ENCODE measurements at places on chromosomes 11 and 22.

DNA sequence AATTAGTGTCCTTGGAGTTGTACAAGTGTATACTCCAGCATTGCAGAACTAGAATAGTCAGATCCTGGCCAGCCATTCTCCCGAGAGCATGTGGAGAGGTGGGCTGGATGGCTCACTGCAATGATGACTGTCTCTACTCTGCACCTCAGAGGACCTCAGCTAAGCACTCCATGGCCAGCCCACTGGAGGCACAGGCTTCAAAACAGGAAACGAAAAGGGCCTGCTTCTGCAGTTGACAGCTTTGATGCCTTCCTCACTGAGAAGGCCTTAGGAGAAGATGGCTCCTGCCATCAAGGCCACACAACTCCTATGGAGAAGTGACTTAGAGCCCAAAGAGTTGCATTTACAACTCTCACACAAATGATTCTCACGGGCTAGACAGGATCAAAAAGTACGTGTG, 9.1 kb downstream of the POLD4 start:
- DNase-seq: no peak

DNA sequence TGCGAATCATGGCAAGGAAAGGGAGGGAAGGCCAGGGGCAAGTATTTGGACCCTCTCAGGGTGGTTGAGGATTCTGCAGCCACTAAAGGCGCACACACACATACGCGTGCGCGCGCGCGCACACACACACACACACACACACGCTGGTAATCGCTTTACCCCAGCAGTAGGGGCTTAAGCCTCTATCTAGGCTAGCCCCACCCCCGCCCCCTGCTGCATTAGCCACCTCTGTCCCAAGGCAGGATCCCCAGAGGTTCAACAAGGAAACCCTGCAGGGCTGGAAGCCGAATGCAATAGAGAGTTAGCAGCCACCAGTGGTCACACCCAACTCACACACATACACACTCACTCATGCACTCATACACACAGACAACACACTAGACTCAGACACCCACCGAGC, 28.6 kb upstream of the ELFN2 start:
- DNase-seq: no peak

GRCh38 chr11:66922551-66922950, 35.6 kb downstream of the PC start:
- no peak for DNase-seq

DNA sequence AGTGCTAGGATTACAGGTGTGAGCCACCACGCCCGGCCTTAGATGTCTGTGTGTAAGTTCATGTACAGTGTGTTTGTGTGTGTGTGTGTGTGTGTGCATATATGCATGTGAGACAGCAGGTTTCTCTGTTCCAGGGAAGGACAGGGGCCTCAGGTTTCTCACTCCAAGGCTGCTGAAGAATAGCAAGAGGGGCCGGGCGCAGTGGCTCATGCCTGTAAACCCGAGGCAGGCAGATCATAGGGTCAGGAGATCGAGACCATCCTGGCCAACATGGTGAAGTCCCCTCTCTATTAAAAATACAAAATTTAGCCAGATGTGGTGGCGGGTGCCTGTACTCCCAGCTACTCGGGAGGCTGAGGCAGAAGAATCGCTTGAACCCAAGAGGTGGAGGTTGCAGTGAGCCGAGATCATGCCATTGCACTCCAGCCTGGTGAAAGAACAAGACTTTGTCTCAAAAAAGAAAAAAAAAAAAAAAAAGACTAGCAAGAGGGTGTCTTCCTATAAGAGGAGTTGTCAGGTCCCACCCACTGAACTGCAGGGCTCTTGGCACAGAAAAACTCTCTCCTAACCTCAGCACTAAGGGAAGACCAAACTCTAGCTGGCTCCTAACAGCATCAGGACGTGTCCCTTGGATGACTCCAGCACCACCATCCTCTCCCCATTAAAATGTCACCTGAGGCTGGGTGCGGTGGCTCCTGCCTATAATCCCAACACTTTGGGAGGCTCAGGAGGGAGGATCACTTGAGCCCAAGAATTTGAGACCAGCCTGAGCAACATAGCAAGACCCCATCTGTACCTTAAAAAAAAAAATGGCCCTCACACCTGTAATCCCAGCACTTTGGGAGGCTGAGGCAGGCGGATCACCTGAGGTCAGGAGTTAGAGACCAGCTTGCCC, 40.0 kb downstream of the TST start:
- no peak for DNase-seq

DNA sequence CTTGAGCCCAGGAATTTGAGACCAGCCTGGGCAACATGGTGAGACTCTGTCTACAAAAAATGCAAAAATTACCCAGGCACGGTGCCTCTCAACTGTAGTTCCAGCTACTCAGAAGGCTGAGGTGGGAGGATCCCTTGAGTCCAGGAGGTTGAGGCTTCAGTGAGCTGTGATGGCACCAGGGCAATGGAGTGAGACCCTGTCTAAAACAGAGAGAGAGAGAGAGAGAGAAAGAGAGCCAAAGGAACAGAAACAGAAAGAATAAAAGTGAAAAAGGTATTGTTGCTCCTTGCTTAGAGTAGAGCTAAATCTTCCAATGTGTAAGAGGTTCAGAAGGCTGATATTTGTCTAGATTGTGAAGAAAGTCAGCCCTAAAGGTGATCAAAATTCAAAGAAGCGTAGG, 8.9 kb upstream of the ETS1 start:
- no peak for DNase-seq

- no peak for DNase-seq
These were observed 7.8 kb downstream of the SOX10 start for GRCh38 chr22:37976547-37976946.

GRCh38 chr11:59222464-59223060, 9.8 kb upstream of the MPEG1 start:
- no peak for DNase-seq

DNA sequence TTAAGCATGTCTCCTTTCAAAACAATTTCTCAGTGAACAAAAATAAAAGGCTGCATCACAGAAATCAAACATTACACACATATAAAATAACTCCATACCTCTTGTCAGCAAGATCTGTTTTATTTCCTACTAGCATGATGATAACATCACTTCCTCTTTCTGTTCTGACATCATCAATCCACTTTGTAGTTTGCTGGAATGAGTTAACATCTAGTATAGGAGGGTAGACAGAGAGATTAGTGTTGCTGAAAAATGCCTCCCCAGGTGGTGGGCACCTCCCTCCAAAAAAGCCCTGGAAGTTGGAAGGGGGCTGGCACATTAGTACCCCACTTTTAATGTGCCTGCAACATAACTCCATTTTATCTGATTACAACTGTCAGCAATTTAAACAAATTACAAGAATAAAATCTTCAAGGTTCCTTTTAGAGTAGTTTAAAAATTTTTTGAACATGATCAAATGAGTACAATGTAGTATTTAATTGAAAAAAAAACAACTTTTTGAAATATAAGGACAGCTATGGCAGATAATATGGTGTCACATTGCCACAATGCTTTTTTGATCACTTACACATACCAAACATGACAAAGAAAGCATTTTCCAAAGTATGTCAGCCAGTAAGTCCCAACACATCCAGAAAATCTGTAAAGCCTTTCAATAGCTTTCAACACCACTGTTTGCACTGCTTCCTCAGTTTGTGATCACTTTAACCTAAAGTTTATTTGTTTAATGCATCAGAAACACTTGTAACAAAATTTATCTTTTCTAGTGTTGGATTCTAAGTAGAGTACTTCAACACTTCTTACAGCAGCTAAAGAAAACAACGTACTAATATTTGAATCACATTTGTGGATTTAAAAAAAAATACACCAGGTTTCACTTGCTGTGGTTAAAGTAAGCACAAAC, 44.5 kb downstream of the RAB6A start:
- no peak for DNase-seq

- DNase-seq: no peak
These were observed 49.1 kb upstream of the A4GALT start for GRCh38 chr22:42769574-42770447.

GRCh38 chr22:27699383-27700019, 102.1 kb downstream of the MN1 start:
- no peak for DNase-seq

- no peak for DNase-seq
These were observed 911 bp downstream of the EMID1 start for GRCh38 chr22:29206372-29207242.

DNA sequence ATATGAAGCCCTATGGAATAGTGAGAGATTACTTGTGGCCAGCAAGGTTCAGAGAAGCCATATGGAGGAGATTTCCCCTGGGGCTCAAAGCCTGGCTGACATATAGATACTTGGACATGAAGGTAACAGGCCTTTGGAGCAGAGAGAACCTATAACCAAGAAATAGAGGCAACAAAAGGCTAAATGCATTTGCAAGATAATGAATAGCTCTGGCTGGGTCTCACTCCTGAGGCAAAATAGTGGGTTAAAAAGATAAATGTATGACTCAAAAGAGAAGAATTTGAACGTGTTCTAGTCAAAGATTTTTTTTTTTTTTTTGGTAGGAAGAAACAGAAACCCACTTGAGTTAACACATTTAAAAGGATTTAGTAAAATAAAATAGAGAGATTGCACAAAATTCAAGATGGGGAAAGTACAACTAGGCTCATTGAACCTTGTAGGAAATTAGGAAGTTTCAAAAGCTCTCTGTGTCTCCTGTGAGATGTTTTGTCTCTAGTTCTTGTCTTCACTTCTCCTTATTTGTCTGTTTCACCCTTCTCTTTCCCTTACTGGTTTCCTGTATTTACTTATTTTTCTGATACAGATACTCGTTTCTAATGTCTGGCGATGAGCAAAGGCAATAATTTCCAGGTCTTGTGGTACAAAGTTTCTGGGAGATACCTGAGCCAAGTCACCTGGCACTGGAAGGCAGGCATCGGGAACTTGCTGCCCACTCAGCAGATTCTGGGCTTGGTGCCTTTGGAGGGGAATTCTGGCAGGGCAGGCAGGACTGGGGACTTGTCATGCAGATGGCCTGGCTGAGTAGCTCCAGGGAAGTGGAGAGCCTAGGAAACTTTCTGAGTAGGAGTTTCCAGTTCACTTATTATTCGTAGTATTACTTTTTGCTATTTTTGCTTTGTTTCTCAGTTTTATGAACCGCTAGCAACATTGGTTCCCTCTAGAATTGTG, 49.2 kb upstream of the SESN3 start:
- no peak for DNase-seq

GRCh38 chr11:99812516-99812915, 791.8 kb downstream of the CNTN5 start:
- DNase-seq: no peak

GRCh38 chr11:58592760-58593472, 14.1 kb downstream of the ZFP91 start:
- DNase-seq: peak; percentile 58

DNA sequence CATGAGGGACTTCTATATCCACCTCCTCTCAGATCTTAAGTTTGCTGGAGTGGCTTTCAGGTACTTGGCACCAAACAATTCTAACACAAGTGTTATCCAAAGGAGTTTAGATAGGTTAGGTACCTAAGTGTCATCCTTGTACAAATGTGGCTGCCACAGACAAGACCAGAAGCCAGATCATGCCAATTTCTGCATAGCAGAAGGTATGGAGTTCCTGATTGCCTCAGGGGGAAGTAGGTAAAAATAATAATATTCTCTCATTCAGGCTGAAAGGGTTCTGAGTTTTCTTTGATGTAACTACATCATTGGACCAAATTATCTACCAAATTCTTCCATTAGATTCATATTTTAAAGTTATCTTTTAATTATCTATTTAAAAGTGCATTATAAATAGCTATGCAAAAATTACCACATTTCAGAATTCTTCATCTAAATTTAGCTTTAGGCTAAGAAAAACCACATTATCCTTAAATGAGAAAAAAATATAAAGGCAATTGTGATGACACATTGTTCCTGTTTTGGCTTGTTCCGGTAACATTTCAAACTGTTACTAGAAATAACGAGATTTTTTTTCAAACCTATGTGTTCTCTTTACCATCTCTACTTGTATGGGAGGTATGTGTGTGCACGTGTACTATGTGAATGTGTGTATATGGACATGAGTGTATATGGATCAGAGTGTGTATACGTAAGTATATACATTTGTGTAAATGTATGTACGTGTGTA, 66.2 kb upstream of the POU2AF2 start:
- DNase-seq: no peak

- no peak for DNase-seq
These were observed 363.9 kb downstream of the TBC1D22A start for GRCh38 chr22:47126344-47126811.

DNA sequence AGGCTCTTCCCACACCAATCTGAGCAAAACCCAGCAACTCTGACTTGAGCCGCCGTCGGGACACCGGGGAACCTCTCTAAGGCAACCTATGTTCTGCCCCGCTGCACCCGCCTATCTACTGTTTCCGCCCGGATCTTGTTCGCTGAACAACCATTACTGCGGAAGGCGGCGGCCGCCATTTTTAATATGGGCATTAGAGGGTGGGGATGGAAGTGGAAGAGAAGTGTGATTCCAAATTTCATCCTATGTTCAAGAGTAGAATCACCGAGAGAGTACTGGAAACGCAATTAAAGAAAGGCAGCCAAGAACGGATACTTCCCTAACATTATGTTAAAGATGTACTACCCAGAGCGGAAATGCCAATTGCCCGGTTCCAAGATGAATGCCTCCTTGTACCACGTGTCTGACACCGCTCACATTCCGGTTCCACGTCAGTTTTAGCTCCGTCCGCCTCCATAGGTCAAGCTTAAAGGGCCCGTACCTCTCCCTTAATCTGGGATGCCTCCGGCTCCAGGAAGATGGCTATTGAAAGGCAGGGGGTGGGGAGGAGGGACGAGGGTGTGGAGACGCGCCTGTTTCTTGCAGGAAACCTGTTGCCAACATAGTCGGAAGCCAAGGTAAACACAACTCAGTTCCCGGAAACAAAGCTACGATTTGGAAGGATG, at the start of gene DPAGT1:
DPAGT1 (minus strand) TSS at position 95 of the 665 bp plus-strand sequence. CDS start 198 bp downstream, outside the sequence.
- peak; percentile 77 for DNase-seq

DNA sequence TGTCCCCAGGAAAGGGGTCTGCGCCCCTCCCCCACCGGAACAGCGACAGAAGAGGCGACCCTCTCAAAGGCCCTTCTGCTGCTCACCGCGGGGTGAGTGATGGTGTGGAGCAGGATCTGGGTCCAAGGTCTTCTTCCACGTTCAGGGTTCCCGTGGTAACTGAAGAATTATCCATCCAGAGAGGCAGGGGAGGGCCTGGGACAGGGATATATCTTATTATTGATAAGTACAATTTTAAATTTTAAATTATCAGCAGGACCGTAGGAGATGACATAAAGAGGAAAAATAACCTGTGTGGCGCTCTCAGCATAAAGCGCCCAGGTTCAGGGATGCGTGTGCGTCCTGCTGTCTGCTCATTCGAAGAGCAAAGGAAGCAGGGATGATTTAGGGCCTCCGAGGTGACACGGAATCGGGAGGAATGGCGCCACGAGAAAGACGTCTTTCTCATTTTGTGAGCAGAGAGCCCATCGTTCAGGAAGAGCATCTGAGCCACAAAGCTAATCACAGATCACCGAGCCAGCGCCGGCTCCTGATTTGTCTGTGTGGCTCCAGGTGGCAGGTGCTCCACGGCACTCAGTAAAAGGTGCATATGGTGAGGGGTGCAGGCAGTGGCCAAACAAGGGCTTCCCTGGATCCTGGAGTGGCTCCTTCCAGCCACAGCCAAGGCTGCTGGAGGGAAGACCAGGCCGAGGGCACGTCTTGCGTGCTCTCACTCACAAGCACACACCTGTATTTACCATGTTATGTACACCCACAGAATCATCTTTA, 19.3 kb downstream of the KRTAP5-5 start:
- DNase-seq: no peak
